ENCODE measurements at places on chromosomes 11 and 22.

GRCh38 chr22:46641811-46642266 lies 21.7 kb downstream of the GRAMD4 start:
- DNase-seq: no peak

DNA sequence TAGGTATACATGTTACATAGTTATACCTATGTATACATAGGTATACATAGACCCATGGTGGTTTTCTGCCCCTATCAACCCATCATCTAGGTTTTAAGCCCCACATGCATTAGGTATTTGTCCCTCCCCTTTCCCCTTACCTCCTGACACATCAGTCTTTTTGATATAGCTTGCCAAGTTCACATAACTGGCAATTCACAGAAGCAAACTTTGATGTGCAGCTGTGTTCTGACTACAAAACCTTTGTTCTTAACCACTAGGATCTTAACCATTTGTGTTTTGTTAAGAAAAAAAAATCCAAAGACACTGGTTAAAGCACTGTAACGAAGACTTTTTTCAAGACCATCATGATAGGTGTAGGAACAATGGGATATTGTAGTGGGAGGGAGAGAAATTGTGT lies 42.9 kb upstream of the SLC5A1 start:
- DNase-seq: no peak

DNA sequence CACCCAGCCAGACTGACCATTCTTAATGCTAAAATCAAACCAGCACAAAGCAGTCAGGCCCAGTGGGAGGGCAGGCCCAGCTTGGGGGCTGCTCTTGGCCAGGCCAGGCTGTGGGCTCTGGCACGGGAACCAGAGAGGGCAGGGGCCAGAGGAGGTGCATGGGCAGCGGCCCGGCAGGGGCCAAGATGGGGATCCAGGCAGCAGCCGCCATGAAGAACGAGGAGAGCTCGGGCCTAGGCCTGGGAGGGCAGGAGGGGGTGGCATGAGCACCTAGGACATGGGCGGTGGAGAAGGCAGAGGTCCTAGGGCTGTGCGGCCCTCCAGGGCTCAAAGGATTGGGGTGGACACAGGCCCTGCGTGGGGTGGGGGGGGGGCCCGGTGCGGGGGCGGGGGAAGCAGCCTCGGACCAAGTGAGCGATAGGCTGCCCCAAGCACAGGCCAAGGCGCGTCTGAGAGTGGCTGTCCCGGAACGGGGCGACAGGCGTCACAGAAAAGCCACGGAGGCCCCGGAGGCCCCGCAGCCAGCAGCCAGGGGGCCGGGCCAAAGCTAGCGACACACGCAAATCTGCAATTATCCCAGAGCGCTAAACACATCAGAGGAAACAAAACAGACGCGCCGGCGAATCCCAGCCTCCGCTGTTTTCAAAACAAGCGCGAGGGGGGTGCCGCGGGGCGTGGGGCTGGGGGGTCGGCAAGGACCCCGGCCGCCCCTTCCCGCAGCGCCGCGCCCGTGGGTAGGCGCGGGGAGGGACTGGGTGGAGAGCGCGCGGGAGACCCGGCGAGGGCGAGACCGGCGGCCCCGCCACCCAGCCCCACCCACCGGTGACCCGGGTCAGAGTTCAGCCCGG lies 8.3 kb downstream of the PLXNB2 start:
- DNase-seq: peak; percentile 65

GRCh38 chr11:110481523-110481922 lies 51.8 kb downstream of the FDX1 start:
- no peak for DNase-seq

GRCh38 chr11:107996006-107996776 lies 12.5 kb upstream of the CUL5 start:
- no peak for DNase-seq
